ENCODE measurements at places on chromosomes 12 and 14.
A peak's percentile ranks its signal among the peaks of the same experiment; 100 is the strongest.

DNA sequence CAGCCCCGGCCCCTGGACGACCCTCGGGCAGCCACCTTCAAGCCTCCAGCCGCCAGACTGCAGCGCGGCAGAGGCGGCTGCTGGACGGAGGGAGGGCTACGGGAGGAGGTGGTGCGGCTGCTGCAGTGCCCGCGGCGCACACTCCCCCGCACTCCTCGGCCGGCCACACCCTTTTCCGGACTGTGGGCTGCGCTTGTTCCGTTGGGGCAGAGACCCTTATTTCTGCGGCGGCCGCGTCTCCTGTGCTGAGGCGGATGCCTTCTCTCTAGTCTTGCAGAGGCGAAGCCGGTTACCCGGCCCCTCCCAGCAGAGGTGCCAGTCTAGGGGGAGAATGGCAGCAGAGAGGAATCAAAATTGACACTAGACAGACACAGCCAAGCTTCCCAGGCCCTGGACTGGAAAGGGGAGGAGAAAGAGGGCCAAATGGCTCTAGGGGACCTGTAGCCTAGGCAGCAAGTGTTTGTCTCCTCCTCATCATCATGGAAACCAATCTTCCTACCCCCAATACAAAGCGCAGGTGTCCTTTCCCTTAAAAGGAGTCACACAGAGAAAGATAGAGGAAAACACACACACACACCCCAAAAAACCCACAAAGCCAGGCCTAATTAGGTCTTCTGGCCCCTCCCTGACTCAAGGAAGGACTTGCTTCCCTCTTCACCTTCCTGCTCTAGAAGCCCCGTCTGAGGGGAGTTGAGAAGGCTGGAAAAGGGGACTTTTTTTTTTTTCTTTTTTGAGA lies 1.3 kb downstream of the ESYT1 start:
- peak; percentile 43 for DNase-seq

DNA sequence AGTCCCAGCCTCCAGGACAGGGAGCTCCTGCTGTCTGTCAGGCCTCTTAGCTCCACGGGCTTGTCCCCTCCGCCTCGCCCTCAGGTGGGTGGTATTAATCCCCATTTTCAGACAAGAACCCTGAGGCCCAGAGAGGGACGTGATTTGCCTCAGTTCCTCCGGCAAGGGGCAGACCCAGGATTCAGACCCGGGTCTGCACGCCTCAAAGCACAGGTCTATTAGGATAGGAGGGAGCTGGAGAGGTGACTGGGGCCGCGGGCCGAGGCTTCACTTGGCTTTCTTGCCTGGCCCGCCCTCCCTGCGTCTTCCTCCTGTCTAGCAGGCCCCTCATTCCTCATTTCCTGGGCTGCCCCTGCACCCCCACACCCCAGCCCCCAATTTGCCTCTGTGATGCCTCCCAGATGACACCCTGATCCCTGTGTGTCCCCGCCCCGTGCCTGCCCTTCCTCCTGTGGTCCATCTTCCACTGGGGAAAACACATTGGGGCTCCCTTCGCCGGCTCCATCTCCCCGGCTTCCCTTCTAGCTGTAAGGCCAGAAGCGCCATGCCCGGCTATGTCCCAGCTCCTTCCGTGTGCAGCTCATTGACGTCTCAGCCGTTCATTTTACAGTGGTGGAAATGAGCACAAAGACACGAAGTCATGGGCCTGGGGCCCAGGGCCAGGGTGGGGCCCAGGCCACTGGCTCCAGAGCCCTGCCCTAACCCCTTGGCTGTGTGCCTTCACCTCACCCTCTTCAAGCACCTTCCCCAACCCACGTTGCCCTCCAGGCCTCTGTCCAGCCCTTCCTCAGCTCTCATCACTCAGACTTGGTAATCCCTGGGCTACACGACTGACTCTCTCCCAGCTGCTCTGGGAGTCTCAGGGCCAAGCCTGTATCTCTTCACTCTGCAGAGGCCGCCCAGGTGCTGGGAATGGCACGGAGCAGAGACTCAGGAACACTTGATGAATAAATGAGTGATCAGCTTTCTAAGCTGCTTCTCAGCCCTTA lies 15.5 kb upstream of the CYP46A1 start:
- no peak for DNase-seq

DNA sequence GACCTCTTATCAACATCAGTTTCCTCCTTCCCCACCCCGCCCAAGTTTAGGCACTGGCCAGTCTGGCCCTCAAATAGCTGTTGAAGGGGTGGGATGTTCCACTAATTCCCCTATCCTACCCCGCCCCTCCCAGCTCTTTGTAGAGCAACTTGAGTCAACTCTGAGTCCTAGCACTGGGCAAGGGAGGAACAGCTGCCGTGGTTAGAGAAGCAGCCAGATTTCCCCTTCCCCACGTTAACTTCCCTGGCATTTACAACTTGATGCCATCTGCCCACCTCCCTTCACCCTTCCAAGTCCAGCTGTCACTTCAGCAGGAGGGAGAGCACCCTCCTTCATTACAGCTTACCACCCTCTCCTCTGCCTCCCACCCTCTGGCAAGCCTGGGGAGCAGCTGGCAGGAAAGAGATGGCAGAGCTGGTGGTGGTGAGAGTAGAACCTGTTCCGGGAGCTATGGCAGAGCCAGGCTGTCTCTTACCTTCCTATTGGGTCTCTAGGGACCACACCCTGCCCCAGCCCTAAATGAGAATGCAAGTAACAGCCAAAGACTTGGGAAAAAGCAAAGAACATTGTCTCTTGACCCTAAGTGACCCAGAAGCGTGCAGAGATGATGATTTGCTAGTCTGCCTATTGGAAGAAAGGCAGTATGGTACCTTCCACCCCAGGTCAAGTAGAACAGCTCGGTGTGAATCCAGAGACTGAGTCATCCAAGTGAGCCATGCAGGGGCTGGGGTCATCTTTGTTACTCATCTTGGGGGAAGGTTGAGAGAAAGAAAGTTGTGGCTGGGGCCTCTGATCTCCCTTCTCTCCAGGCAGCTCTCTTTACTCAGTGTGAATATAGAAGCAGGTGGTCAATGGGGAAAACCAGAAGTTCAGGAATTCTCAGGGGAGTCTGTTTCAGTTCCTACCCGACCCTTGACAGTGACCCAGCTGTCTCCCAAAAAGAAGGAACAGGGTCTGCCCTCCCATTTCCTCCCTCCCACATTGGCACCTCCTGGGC lies 1.5 kb downstream of the BLOC1S1 start:
- no peak for DNase-seq

DNA sequence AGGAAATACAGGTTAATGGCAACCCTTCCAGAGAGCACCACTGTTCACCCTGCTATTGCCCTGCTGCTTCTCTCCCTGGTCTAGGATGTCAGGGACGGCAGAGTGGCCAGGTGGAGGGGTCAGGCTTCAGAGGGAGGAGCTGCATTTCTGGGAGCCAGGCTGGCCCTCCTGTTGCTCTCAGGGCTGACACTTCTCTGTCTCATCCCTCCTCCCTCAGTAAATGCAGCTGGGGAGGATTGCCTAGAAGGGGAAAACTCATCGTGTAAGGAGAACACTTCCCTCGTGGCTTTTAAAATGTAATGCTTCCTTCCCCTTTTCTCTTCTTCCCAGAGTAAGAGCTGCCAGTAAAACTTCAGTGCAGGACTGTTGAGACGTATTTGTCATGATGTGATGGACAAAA lies 20.8 kb downstream of the SUSD6 start:
- no peak for DNase-seq

DNA sequence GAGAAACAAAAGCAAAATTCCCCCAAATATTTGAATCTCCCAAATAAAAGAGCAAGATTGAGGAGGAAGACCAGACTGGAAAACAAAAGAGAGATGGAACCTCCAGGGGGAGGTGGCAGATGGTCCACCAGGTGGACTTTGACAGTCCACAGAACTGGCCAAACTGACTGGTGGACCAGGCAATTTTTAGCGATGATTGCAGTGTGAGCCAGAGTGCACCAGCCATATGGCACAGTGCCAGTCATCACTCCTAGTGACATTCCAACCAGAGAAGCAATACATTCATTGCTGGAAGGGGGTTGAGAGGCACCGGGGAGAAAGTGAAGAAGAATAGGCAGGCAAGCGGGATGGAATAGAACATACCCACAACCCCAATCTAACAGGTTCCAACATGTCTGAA lies 182.9 kb downstream of the EXOC5 start:
- DNase-seq = no peak

GRCh38 chr14:77561881-77562280 lies 54.6 kb downstream of the SPTLC2 start:
- DNase-seq = no peak

DNA sequence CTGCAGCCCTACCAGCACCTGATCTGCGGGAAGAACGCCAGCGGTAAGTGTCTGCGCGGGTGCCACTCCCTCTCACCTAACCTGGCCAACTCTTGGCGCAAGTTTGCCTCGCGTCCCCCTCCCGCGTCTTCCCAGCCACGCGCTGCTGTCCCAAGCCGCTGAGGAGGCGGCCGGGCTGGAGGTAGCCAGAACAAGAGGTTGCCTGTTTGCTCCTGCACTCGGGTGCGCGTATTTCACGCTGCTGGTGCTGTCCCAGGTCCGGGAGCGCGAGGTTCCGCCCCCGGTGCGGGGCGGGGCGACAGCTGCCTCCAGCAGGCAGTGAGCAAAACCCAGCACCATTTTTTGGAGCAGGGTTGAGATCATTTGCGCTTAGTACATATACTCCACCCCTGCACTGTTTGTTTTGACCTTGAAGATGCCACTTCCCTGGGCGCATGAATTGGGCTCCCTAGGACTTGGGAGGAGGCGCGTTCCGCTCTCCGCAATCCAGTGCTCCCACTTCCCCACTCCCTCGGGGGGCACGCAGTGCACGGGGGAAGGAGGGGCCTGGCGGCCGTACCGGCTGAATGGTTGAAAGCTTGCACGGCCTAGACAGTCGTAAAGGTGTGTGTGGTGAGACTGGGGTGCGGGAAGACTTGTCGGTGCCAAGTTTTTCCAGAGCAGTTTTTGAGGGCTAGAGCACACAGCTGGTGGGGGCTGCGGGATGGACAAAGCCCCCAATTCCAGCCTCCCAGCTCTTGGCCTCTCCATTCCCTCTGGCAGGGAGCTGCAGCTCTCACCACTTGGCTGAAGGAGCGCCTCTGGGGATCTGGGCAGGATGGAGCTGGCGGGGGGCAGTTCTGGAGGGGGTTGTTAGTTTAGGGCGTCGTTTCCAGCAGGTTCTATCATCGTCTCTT lies 226.9 kb upstream of the CRY1 start:
- DNase-seq = no peak

GRCh38 chr14:104788161-104788818 lies 7.3 kb downstream of the AKT1 start:
- no peak for DNase-seq

DNA sequence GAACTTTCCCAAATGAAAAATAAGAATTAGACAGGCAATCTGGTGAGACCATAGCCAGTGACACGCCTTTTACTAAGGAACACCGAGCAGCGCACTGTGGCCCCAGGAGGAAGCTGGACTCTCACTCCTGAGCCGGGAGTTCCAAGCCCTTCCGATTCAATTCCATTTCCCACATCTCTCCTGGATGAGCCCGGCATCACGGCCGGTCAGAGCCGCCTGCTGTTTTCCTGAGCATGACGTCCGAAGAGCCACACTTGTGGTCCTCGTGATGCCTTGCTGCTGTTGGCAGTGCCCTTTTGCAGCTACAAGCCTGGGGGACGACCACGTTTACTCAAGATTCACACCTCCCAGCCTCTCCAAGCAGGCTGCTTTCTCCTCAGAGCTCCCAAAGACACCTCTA lies 40.8 kb downstream of the FBXL14 start:
- no peak for DNase-seq

DNA sequence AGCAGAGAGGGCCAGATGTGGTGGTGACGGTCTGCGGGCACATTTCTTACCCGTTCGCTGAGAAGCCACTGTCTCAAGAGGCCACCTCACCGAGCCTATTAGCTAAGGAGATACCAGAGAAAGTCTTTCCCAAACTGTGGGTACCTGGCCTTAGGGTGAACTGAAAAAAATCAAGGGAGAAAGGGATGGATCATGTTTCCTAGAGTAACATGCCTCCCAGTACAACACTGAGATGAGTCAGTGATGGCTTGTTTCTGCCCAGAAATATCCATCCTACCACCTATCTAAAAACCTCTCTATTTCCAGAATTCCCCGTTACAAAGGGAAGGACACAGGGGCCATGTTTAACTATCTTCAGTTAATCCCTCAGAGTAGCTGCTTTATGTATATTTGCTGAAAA lies 83.7 kb downstream of the LMNTD1 start:
- DNase-seq = no peak

GRCh38 chr14:105844810-105845724 lies 318.7 kb downstream of the TMEM121 start:
- no peak for DNase-seq

GRCh38 chr12:21989819-21990412 lies 48.7 kb upstream of the ABCC9 start:
- no peak for DNase-seq

DNA sequence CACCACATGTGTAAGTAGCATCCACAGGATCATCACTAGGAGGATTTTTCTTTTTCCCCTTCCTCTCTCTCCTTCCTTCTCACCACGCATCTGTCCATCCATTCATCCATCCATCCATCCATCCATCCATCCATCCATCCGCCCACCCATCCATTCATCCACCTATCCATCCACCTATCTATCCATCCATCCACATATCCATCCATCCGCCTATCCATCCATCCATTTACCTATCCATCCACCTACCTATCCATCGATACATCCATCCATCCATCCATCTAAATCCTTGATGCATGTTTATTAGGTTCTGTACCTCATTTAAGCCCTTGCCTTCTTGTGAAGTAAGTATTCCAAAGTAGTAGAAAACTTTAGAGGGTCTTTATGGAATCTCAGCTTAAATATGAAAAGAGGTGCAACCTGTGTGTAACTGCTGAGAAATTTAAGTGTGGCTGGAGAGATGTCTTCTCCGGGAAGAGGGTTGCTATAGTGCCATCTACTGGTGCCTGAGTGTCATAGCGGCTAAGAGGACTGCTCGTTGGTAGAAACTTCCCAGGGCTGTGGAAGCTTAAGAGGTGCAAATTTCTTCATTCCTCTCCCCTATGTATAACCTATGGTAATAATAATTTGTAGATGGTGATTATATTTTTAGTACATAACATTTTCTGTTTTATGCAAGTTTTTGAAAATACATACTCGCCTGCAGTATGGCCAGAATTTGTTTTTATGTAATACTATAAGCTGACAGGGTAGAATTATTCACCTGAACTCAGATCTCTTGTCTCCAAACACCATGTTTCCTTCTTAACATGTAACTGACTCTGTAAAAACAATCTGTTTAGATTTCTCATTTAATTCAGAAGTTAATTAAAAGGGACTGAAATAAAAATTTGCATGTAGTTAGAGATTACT lies 46.0 kb downstream of the MYO1H start:
- no peak for DNase-seq

DNA sequence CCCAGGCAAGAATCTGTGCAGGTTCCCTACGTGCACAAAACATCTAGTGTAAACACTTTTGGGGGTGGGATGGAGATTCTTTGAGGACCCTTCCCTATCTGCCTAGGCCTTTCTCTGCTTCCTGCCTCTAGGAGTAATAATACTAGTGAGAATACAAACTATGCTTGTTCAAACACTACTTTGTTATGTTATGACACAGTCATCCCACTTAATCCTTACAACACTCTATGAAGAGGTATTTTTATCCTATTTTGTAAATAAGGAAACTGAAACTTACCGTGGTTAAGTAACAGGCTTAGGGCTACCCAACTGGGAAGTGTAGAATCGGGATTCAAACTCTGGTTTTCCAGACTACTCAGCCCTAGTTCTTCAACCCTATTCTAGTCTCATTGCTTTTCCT lies 96.5 kb downstream of the KCNA5 start:
- no peak for DNase-seq
